Kidney epithelial cell (primary cell): ENCODE measurements at places on chromosomes 6 and 20. TPM values are rescaled to one million over a fixed set of nuclear protein-coding genes. Genes with fewer than 3 reads are reported as not detected.

SOX18 gene
- total RNA-seq: 0.04 and 0.07 TPM in 2 replicates

IP6K3 gene
- total RNA-seq: 0.29 and 1.6 TPM in 2 replicates

- DNase-seq: no peak
Measured at GRCh38 chr6:2111162-2111677, 134.2 kb downstream of the GMDS start.

DNA sequence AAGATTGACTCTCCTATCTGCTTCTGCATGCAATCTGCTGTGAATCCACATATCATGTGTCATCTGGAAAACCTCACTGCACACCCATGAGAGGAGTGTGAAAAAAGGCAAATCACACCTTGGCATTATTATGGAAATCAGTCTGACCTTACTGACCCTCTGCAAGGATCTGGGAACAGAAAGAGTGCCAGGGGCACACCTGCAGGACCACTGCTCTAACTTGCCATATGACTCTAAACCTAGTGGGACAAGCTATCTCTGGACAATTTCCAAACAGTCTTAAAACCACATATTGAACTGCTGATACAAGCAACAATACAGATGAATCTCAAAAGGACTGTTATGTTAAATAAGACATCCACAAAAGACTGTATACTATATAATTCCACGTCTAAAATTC is 50.3 kb downstream of the ABHD12 start:
- no peak for DNase-seq

DNA sequence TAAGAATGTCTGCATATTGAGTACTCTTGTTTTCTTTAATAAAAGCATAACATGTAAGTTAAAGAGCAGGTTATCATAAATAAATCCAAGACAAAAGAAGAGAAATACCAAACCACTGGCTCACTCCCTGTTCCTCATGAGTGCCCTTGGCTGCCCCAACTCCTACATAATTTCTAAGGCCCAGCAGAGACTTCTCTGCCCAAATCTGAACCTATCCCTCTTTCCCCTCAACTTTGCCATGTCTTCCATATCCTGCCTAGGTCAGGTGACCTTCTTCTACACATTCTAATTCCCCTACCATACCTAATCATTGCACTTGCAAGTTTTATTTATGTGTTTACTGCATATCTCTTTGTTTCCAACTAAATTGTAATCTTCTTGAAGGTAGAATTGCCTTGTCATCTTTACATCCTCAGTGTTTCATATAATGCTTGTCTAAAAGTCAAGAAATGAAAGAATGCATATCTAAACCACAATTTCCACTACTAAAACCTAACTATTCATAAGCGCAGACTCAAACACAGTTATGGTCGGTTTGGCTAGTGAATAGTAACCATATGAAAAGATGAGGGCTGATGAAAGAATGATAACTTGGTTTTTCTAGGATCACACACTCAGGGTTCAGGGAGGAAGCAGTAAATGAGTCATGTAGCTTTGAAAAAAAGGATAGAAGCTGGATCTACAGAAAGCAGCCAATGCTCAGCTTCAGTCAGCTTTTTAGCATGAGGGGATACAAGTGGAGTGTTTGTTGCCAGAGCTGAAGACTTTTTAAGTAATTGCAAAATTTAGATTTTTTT is 53.3 kb upstream of the EYA4 start:
- DNase-seq: no peak

DNA sequence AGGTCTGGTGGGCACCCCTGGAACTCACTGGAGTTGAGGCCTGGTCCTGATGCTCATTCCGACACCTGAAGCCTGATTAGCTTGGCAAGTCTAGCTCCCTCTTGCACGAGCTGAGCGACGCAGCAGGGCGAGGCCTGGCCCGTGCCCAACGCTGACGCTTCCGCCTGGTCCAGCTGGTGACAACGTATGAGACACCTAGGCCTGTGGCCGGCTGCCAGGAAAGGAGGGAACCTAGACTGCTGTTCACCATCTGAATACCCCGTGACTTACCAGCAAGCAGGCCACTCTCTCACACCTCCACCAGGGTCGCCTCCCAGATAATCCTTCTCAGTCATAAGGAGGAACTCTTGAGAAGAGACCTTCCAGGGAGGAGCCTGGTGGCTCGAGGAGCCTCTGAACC is 24.5 kb downstream of the YTHDF1 start:
- DNase-seq: no peak
